ENCODE measurements at places on chromosomes 16 and 17.

DNA sequence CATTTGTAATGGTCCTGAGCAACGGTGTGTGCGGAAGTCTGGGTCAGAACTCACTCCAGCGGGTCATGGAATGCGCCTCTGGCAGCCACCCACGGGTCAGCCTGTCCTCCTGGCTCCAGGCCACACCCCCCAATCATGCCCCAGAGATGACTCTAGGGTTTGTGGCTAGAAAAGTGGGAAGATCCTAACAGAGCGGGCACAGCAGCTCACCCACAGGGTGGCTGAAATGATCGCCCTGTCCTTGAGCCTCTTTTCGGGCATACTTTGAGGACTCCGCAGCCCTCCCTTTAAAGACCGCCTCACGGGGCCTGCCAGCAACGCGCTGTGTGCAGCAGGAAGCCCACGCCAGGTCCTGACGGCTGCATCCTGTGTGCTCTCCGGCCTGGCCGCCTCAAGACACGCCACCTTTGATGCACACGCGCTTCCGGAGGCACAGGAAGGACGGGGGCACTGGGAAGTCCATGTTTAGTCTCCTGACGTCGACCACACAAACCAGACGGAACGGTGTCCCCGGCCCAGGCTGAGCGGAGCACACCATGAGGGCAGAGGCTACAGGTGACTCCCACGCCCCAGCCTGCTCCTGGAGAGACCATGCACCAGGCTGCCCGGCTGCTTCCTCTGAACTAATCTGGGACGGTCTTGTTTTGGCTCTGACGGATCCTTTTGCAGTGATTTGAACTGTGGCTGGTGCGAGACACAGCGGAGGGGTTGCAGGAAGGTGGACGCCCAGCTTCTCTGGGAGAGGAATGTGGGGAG, 92.9 kb downstream of the TBC1D16 start:
- no peak for DNase-seq

- no peak for DNase-seq
Measured at GRCh38 chr16:10081201-10081940, 100.9 kb downstream of the GRIN2A start.

DNA sequence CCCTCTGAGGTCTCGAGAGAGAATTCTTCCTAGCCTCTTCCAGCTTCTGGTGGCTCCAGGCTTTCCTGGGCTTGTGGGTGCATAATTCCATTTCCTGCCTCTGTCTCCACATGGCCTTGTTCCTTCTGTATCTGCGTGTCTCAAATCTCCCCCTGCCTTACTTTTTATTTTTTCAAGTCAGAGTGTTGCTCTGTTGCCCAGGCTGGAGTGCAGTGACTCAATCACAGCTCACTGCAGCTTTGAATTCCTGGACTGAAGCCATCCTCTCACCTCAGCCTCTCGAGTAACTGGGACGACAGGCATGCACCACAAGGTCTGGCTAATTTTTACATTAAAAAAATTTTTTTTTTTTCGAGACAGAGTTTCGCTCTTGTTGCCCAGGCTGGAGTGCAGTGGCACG, 120.6 kb downstream of the SHISA9 start:
- DNase-seq = no peak

DNA sequence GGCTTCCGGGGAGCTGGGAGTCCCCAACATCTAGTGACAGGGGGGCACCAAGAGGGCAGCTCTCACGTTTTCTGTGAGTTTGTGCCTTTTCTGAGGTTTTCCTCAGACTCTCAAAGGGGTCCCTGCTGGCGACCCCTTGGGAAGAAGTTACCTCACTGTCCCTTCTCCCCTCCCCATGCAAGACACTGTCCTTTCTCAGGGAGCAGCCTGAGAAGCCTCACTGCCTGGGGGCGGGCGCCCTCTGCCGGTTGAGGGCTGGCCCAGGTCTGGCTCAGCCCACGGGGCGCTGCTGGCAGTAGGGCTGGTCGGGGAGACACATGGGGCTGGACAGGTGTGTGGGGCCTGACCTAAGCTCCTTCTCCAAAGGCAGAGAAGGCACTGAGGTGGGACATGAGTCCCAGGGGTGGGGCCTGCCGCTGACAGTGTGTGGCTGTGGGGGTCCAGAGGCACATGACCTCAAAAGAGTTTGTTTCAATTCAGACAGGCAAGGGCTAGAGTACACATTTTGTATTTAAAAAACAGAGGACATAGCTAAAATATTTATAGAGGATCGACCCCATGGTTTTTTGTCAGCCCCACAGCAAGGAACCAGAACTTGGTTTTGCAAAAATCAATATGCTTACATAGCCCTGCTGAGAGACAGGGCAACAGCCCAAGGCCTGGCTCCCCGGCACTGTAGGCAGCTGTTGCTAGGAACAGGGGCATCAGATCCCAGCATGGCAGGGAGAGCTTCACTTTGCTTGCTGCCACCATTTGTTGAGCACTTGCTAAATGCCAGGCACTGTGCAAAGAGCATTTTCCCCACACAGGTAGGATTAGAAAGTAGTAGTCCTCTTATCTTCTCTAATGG, 18.5 kb upstream of the ALDH3A1 start:
- no peak for DNase-seq

DNA sequence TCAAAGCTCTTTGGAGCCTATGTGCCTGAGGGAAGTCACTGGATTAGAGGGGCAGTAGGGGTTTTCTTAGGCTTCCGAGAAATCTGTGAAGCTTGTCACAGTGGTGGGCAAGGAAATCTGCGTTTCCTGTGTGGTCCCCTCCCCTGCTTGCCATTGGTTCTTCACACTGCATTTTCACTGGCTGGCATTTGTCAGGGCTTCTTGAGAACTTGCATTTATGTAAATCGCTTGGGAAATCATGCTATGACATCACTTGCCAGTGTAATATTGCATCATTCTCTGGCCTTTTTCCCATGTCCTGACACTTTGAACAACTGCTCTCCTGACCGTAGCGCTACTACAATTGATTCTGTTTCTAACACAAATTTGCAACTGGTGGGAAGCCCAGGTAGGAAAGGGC, 1.8 kb downstream of the CACNG3 start:
- no peak for DNase-seq

- DNase-seq = no peak
Measured at GRCh38 chr17:17740615-17741348, 59.5 kb downstream of the RAI1 start.

DNA sequence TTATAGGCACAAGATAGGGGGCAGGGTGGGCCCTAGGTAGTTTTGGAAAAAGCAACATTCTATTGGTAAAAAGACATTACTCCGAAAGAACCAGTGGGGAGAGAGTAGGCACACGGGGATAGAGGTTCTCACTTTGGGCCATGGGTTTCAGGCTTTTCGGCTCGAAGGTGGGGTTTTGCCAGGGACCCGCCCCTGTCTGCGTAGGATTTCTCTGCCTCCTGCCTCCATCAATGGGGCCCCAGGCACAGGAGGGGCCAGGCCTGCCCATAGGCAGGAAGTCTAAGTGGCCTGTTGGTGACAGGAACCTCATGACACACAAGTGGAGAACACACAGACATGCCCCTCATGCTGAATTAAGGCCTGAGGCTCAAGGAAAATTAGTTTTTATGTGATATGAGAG, 57.5 kb downstream of the RNF213 start:
- no peak for DNase-seq

- DNase-seq = no peak
Measured at GRCh38 chr16:56847173-56847910, 17.7 kb upstream of the SLC12A3 start.

DNA sequence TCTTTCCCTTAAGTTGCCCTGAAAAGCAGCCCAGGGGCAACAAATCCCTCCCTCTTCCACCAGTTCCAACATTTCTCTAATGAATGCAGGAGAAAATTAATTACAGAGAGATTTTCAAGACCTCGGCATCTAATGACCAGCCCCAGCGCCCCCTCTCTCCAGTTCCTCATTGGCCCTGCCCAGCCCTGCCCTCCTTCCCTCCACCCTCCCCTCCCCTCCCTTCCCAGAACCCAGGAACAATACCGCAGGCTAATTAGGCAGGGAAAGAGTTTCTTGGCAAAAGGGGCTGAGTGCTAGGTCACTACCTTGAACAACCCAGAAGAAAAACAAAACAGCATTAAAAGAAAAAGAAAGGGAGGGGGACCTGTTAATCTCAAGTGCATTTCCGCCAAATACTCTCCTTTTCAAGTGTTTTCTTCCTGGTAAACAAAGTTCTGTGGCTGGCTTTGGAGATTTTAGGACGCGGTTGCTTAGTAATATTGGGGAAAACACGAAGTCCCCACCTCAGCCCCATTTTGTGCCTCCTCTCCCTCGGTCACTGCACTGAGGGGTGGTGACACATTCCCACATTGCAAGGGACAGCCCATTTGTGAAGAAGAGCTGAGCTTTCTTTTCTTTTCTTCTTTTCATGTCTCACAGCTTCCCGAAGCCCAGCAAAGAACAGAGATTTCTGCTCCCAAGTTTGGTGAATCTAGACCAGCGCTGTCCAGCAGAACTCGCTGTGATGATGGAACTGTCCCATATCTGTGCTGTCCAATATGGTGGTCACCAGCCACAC, 215.4 kb downstream of the SOX9 start:
- DNase-seq = no peak

- DNase-seq = no peak
Measured at GRCh38 chr16:12120982-12121652, 144.6 kb downstream of the SNX29 start.

GRCh38 chr17:82237746-82238471, 9.1 kb downstream of the SLC16A3 start:
- no peak for DNase-seq

GRCh38 chr17:17303847-17304490, 796 bp downstream of the NT5M start:
- DNase-seq = no peak

- DNase-seq = no peak
Measured at GRCh38 chr16:87569601-87570571, 32.4 kb upstream of the JPH3 start.

DNA sequence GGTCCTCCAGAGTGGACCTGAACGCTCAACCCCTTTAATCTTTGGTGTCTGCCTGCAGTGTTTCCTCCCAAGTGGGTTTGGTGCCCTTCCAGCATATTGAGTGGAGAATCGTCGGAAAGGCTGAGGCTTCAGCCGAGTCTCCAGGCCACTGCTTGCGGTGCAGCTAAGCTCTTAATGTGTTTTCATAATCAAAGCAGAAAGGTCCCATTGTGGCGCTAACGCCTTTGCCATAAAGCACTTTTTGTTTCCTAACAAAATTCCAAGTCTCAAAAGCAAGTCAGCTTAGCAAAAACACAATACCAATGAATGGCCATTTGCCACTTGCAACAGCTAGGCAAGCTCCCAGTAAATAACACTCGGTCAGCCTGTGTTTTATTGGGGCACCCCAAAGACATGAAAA, 57.6 kb downstream of the KSR1 start:
- DNase-seq = no peak

GRCh38 chr16:85195900-85196772, 83.9 kb upstream of the CIBAR2 start:
- no peak for DNase-seq

- no peak for DNase-seq
Measured at GRCh38 chr16:75745242-75745641, 19.0 kb upstream of the CPHXL start.

DNA sequence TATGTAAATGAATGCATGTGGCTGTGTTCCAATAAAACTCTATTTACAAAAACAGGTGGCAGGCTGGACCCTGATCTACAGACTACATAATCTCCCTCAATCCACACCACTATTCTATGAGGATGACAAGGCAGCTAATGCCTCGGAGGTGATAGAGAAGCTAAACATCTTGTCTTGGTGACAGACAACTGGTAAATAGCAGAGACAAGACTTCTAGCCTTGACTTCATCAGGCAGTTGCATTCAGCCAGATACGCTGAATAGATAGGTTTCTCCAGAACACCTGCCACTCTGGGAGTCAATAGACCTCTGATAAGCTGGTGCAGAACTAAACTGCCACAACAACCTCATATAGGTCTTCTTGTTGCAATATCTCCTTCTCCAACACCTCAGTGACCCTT, 3.3 kb downstream of the ATPAF2 start:
- no peak for DNase-seq

DNA sequence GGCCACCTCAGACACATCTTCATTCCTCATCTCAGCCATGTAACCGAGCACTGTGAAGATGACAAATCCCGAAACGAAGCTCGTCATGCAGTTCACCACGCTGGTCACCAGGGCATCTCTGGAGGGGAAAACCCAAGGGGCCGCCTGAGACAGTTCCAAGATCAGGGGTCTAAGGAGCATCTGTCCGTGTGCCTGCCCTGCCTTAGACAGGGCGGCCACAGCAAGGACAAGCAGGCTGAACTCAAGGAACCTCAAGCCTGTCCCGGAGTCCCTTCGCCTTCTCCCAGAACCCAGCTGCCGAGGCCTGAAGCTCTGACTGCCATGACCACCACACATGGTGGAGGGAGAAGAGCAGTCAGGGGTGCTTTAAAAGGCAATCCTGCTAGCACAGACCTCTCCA, 22.7 kb downstream of the SLC6A4 start:
- DNase-seq = no peak

DNA sequence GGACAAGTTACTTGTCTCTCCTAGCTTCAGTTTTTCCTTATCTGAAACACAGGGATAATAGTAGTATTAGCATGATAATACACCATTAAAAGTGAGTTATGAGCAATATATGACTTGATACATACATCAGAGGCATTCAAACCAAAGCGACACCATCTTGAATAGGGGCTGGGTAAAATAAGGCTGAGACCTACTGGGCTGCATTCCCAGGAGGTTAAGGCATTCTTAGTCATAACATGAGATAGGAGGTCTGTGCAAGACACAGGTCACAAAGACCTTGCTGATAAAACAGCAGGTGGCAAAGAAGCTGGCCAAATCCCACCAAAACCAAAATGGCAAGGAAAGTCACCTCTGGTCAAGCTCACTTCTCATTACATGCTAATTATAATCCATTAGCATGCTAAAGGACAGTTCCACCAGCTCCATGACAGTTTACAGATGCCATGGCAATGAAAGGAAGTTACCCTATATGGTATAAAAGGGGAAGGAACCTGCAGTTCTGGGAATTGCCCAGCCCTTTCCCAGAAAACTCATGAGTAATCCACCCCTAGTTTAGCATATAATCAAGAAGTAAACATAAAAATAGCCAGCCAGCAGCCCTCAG, 37.2 kb upstream of the HS3ST3A1 start:
- DNase-seq = no peak

GRCh38 chr16:68146585-68146984, 61.4 kb downstream of the NFATC3 start:
- peak; percentile 3 for DNase-seq

DNA sequence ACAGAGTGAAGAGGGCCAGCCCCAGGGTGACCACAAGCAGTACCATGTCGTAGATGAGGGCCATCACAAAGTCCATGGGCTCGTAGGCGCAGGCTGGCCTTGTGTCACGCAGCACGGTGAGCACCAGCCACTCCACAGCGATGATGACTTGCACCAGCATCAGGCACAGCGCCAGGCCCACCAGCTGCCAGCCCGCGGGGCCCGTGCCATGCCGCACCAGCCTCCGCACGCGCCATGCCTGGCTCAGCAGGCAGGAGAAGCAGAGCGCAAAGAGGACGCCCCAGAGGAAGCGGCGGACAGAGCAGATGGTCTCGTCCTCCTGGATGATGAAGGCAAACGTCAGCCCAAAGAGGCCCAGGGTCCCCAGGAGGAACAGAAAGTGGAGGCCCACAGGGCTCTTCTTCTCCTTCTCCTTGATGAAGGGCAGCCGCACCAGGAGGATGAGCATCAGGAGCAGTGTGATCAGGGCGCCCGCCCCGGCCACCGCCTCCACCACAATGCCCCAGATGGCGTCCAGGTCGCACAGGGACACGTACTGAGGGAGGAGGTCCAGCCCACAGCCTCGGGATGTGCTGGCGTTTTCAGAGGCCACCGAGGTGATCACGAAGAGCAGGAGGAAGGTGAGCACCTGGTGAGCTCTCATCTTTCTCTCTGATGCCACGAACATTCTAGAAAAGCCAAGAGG, 12.3 kb downstream of the GPRC5B start:
- DNase-seq = no peak

- DNase-seq = no peak
Measured at GRCh38 chr17:73498886-73499554, 145.2 kb downstream of the SDK2 start.
